Activated T-cell treated with anti-CD3 and anti-CD28 coated beads for 1 hour (primary cell): ENCODE measurements at places on chromosomes 7 and 10.

DNA sequence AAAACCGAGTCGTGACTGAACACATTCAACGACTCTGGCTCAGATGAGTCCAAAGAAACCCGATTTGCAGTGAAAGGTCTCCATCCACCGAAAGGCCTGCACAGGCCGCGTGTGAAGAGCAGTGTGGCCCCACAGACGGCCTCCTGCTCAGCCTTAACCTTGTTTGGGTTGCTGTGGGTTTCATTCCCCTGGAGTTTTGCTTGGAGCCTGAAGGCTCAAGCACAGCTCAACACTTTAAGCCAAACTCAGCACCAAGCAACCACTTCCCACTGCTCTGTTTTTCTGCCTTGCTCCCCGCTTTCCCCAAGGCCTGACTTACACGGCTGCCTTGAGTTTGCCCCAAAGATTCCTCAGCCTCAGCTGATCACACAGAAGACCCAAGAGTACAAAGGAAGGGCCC is 398.2 kb upstream of the NFE2L3 start:
- DNase-seq, result no peak

- DNase-seq, result no peak
Measured at GRCh38 chr10:34801097-34801733, 13.9 kb downstream of the PARD3 start.

DNA sequence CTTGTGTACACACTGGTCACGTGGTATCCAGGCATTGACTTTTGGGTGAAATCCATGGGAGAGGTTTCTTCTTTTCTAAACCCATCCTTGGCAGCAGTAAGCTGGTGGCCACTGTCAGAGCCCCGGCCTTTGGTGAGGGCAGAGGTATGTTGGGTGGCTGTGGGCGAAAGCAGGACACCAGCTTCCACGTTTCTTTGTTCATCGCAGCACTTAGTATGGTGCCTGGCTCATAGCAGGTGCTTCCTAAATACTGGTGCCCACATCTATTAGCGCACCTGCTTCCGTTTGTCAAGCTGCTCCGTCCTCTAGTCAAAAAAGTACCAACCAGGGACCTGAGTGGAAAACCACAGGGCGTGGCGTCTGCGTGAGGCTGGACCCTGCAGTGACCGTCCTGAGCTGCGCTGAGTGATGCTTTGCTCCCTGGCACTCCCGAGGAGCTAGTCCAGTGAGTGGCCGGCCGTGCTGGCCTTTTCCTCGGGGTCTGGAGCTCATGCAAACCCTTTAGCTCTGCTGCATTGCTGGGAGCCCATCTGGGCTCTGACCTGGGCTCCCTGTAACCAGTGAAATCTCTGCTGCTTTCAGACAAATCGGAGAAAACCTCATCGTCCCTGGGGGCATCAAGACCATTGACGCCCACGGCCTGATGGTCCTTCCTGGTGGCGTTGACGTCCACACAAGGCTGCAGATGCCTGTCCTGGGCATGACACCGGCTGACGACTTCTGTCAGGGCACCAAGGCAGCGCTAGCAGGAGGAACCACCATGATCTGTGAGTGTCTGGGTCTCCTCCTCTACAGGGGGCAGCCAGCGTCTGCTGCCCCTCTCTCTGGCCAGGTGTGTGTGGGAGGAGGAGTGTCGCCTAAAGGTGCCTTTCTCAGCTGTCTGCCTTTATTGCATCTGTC is 5.6 kb downstream of the DPYSL4 start:
- no peak for DNase-seq

- DNase-seq, result no peak
Measured at GRCh38 chr10:90644165-90644564, 213.7 kb downstream of the HTR7 start.

DNA sequence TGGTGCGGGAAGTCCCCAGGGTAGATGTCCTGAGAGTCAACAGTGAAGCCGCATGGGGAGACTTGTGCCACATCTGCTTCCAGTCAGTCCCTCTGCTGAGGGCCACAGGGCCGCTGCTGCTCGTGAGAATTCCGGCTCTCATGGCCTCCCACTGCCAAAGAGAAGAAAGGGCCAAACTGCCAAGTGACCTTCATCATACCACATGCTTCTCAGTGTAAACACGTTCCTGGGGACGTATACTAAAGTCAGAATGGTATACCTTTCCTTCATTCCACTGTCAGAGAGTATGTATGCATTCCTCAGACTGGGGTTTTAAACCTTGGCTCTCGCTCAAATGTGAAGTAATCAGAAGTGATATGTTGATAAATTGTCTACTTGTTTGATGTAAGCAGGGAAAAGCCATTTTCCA is 52.8 kb upstream of the SEC61G start:
- DNase-seq, result no peak

DNA sequence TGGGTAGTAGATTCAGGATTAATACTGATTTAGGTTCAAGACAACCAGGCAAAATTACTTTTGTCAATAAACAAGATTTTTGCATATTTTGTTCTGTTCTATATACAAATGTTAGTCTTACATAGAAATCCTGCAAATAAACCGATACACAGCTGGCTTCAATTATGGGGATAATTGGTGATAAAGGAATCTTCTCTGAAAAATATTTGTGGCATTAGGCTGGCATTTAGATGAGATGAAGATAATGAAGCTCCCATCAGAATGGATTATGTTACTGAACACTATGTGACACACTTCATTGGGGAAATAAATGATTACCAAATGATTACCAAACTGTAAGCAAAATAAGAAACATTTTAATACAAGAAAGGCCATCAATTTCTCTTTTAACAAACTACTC is 65.8 kb downstream of the NT5C2 start:
- DNase-seq, result no peak

DNA sequence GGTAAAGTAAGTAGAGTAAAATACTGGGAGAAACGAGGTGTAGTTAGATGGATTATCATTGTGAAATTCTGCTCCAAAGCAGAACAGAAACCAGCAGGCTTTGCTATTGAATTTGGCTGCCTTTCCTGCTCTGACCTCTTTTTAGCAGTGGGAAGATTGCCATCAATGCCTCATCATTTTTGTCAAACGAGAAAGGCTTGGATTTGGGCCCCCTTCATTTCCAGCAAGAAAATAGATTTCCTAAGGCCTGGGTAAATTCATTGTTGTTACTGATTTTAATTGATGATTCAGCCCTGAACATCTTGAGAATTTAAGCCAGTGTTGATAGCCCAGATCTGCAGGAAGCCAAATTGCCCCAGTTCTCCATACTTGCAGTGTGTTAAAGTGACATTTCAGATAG is 35.2 kb upstream of the ASAH2 start:
- no peak for DNase-seq

GRCh38 chr7:123533553-123533917 is 860 bp downstream of the IQUB start:
- DNase-seq, result no peak

DNA sequence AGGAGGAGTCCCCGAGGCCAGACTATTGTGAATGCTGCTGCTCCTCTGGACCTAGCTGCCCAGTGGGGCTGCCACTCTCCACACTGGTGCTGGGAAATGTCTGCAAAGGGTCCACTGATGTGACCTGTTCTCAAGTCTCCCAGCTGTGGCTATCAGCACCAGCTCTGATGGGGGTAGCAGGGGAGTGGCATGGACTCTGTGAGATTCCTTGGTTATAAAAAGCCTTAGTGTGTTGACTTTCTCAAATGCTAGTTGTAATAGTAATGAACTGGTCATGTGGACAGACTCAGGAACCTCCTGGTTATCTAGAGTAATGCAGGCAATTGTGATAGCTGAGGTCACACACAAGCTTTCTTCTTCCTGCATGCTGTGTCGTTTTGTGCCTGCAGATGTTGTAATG is 34.1 kb upstream of the ARMC3 start:
- no peak for DNase-seq

- DNase-seq, result no peak
Measured at GRCh38 chr10:122642726-122643605, 56.7 kb downstream of the C10orf120 start.

DNA sequence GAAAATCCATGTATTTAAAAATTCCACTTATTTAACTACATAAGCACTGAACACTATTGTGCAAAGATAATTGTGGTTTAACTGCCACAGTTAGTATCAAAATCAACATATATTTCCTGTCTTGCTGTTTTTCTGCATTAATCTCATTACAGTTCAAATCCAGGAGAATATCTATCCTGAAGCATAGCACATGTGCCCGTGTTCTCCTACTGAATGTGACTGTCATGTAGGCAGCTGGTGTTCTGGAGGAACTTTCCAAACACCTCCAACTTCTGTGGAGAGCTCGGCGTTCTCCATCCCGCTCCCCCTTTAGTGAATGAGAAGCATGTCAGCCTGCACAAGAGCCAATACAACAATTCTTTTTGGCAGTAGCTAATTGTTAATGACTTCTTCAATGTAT is 76.4 kb upstream of the IKZF1 start:
- DNase-seq, result no peak
